ENCODE measurements at places on chromosomes 4 and X. TPM values are rescaled to one million over a fixed set of nuclear protein-coding genes. Genes with fewer than 3 reads are reported as not detected.

DNA sequence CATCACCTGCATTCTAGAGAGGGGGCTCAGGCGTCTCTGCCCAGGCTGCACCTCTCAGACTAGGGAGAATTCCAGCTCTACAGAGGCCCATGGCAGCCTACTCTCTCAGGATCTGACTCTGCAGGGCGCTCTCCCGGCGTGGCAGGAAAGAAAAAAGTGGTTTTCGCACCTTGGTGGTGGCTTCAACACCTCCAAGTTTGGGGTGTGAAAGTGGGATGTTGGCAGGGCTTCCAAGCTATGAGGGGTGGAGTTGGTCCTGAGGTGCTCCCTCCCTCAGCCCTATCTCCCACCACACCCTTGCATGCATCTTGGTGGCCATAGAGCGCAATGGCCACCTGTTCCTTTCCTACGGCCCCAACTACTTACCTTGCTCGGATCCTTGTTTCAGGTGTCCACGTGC, 166.5 kb downstream of the VSIG4 start:
- H3K4me1 ChIP-seq = no peaks in the 10 kb centered on the region
- H3K36me3 ChIP-seq = no peaks in the 10 kb centered on the region
- no peak for DNase-seq
- no peak overlapping the region for H3K27ac ChIP-seq
- peaks cover 24% of the 10 kb centered on the region for H3K27me3 ChIP-seq

DNA sequence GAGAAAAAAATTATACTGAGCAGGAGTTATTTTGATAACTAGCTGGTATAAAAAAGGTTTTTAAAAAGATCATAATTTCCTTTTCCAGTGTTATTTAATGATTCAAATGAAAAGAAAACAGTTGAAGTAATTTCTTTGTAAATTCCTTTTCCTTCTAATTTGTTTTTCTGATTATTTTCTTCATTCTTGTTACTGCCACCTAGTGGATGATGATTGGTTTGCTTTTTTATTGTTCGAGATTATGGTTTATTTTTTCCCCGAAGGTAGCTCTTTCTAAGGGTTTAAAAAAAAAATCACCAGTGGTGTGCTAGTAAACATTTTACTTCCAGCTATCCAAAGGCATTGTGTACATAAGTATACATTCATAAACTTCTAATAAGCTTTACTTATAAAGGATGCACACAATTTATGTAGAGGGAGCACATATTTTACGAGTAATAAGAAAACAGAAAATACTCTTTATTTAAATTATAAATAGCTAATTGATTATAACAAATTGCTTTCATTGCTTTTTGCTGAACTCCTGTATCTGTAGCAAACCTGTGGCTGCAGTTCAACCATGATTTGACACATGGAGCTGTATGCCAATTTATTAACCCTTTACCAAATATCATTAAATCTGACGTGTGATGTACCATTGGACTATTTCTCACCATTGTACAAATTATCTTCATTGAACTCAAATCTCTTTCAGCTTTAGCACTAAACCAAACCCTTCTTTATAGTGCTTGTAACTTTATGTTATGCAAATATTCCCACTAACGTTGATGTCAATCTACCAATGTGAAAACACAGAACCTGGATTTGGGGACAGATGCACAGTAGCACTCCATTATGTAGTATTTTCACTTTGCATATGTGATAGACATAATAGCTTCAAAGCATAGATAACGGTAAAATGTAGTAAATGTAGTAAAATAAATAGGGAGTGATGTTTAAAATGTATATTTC, 97.8 kb upstream of the ANK2 start:
- no peaks in the 10 kb centered on the region for H3K4me1 ChIP-seq
- no peaks in the 10 kb centered on the region for H3K27me3 ChIP-seq
- H3K36me3 ChIP-seq = no peaks in the 10 kb centered on the region
- H3K4me3 ChIP-seq = no peak overlapping the region

ZMYM3 gene
- 61.9 TPM for total RNA-seq

TCEAL2 gene
- total RNA-seq = 1.4 TPM

MAB21L2 gene
- total RNA-seq = 0.31 TPM

DNA sequence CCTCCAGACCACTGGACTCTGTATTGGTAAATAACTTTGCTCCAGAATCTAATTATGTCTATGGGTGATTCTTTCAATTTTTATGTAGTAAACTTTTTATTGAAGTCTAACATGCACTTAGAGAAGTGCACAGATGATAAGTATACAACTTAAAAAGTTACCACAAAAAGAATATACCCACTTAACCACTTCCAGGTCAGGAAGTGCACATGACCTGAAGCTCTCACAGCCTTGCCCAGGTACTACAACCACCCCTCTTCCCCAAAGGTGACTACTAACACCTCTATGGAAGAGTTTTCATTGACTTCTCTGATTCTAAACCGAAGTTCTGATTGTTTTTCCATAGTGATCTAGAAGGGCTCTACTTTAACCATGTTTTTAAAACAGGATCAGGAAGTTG, 43.6 kb upstream of the SPRY1 start:
- no peaks in the 10 kb centered on the region for H3K36me3 ChIP-seq
- DNase-seq = no peak
- no peak overlapping the region for H3K27ac ChIP-seq
- H3K4me1 ChIP-seq = no peaks in the 10 kb centered on the region
- no peaks in the 10 kb centered on the region for H3K27me3 ChIP-seq

- H3K4me1 ChIP-seq = no peaks in the 10 kb centered on the region
- no peaks in the 10 kb centered on the region for H3K27me3 ChIP-seq
- no peak for DNase-seq
These were observed 67.8 kb downstream of the USP38 start for GRCh38 chr4:143252478-143252877.

GRCh38 chr4:59127743-59128142, 2017.6 kb upstream of the IGFBP7 start:
- H3K4me3 ChIP-seq = no peak overlapping the region
- H3K36me3 ChIP-seq = no peaks in the 10 kb centered on the region
- DNase-seq = no peak

SHROOM4 gene
- 7.9 TPM for total RNA-seq

TXLNG gene
- total RNA-seq = 15.7 TPM

DKC1 gene
- total RNA-seq = 48.6 TPM

DNA sequence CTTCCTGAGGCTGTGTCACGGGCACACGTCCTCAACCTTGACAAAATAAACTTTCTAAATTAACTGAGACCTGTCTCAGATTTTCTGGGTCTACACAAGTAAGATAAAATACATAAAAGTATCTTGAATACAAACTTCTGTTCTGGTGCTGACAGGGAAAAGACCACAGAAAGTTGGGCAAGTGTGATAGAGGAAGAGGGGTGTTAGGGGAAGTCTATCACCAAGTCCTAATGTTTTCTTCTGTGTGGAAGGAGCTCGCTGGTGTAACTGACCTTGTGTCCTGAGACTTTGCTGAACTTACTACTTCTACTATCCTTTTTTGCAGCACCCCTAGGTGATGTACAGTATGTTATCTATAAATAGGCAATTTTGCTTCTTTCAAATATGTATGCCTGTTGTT, 97.0 kb upstream of the STIM2 start:
- DNase-seq = no peak
- H3K4me1 ChIP-seq = no peaks in the 10 kb centered on the region
- H3K4me3 ChIP-seq = no peak overlapping the region

FREM3 gene
- not detected for total RNA-seq
